Islet precursor cell (in vitro differentiated cells): ENCODE measurements at places on chromosomes 16 and 17.
A peak's percentile ranks its signal among the peaks of the same experiment; 100 is the strongest.

DNA sequence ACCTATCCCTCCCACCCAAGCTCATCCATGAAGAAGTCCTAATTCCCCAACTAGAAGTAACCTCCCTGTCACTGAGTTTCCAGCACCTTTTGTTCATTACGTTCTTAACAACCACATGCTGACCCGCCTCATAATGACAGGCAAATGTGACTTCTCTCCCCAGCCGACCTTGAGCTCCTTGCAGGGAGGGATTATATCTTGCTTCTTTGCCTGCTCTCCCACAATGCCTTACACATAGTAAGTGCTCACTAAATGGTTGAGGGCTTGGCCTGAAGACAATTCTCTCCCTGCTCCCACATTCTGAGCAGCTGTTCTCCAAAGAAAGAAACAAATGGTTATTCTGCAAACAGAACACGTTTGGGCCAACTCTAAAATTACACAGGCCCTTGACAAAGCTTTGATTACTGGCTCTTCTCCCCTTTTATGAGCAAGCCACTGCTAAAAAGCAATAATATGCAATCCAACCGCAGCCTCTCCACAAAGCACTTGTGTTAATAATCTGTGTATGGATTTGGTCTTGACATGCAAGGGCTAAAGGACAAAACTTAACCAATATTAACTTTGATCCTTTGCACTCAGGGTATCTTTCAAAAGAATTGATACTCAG, 23.2 kb downstream of the SLC39A11 start:
- no peak for DNase-seq

- no peak for DNase-seq
These were observed 1.0 kb upstream of the ETV4 start for GRCh38 chr17:43547189-43547550.

GRCh38 chr16:87441886-87442580, 49.9 kb downstream of the MAP1LC3B start:
- no peak for DNase-seq

DNA sequence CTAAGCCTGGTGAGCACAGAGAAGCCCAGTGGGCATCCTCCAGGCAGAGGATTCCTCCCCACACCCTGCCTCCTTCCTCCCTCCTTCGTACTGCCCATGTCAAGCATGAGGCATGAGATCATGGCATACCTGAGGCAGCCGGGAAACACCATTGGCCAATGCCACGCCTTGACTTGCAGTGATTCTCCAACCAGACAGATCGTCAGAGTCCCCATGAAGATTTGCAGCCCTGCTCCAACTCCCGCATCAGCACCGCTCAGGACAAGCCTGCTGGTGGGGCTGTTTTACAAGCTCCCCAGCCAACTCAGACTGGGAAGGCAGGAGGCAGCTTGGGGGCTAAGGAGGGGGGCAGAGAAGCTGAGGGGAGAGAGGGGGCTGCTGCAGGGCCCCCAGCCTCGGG, 2.9 kb upstream of the KRT16 start:
- DNase-seq: peak; percentile 96

GRCh38 chr17:5533486-5534315, 47.3 kb downstream of the MIS12 start:
- no peak for DNase-seq

DNA sequence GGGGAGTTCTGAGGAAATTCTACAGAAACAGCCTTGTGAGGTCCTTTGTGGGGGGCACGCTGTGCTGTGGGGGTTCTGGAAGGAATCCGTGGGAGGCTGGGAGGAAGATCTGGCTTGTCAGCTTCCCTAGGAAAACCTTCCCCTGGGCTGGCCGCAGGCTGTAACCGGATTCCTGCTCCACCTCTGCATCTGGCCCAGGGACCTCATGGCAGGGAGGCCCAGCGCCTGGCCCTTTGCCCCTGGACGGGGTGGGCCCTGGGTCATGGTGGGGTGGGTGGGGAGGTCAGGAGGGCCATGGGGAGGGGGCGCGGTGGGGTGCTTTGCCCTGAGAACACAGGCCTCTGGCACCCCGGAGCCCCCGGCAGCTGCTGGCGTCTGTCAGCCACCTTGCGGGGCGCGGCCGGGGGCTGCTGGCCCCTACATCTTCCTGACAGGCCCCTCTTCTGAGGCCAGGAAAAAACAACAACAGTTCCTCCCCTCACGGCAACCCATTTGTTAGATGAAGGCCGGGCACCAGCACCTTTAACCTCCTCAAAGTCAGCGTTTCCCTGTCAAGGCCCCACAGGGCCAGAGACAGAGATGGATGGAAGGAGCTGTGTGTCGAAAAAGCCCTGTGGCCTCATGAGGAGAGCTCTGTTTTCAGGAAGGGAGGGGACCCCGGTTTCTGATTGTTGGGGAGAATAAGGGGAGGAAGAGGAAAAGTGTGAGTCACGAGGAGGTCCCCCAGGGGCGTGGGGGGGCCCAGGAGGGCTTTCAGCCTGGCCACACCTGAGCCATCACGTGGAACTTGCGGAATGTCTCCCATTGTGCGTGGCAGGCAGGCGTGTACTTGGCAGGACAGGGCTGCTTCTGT, 3.6 kb upstream of the MEOX1 start:
- DNase-seq: peak; percentile 82

- DNase-seq: no peak
These were observed 45.8 kb downstream of the PITPNC1 start for GRCh38 chr17:67422897-67423296.

- DNase-seq: no peak
These were observed 11.5 kb downstream of the SLC46A1 start for GRCh38 chr17:28394337-28395116.

GRCh38 chr17:48483471-48484131, 47.2 kb downstream of the HOXB1 start:
- peak; percentile 98 for DNase-seq

DNA sequence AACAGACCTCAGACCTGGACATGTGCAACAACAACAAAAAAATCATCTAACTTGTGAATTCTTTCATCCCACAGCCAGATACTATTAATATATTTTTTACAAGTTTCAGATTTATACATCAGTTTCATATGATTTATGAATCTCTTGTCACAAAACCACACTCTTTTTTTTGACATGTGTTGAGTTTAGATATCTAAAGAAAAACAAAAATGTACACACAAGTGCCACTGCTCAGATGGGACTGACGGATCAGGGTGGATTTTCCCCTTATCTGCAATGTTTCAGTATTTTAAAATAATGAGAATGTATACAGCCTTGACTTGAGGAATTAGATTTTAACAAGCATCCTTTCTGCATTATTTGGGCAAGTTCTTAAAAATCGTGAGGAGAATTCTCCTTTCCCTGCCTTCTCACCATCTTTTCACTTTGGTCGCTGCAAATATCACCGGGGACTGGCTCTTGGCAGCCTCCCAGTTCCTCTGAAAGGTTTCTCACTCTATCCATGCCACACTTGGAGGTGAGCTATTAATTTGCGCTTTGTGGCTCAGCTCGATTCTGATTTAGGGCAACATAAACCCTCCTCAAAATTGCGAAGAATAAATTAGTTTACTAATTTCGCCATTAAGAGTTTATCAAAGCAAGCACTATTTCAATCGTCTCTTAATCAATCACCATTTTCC, 225.7 kb downstream of the XYLT1 start:
- DNase-seq: no peak
